ENCODE measurements at places on chromosomes 1 and 21.

DNA sequence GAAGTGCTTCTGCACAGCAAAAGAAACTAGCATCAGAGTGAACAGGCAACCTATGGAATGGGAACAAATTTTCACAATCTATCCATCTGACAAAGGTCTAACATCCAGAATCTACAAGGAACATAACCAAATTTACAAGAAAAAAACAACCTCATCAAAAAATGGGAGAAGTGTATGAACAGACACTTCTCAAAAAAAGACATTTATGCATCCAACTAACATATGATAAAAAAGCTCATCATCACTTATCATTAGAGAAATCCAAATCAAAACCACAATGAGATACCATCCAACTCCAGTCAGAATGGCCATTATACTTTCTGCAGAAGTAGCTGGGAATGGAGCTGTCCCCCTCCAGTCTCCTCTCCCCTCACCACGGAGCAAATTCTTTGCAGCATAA is 2.9 kb upstream of the OR2M3 start:
- no peak for DNase-seq

GRCh38 chr1:156664046-156664766 is 13.0 kb downstream of the NES start:
- DNase-seq: no peak

- no peak for DNase-seq
Observed at GRCh38 chr21:29419422-29419821, 120.7 kb downstream of the BACH1 start.

DNA sequence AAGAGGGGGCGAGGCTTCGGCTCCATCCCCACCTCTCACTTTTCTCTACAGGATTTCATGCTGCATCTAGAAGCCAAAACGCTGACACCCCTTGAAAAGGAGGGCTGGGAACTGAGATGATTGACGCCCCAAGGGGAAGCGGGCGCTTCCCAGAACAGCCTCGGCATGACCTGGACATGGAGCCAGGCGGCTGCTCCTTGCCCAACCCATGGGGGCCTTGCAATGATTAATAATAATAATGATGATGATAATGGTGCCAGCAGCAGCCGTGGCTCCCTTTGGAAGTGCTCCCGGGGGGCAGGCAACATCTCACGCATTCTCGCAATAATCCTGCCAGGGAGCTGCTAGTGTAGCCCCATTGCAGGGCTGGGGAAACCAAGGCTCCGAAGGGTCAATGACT is 78.2 kb downstream of the RAP1GAP start:
- no peak for DNase-seq

DNA sequence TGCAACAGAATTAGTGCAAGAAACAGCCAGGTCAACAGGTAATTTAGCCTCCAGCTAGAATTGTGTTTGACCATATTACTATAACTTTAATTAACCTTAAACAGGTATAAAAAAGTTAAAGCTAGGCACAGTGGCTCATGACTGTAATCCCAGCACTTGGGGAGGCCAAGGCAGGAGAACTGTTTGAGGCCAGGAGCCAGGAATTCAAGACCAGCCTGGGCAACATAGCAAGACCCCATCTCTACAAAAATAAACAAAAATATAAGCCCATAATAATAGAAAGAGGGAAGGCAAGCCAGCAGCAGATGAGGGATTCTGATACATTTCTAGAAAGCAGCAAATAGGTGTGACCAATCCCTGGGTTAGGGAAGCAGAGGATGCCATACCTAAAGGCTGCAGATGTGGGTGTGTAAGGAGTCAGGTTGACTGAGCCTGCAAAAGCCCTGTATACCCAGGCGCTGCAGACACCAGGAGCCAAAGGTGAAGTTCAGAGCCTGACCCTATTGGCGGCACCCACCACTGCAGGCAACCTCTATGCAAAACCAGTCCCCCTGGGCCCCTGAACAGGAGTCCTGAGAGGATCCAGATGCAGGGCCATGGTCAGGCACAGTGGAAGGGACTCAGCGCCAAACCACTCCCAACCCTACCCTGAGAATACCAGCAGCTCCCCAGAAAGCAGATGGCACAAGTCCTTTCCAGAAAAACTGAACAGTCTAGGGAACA is 19.3 kb upstream of the LSS start:
- DNase-seq: no peak

- no peak for DNase-seq
Observed at GRCh38 chr1:88774151-88774556, 90.1 kb downstream of the PKN2 start.
